ENCODE measurements at places on chromosomes 7 and 10. TPM values are rescaled to one million over a fixed set of nuclear protein-coding genes. Genes with fewer than 3 reads are reported as not detected.

GRCh38 chr7:52475001-52475582, 560.3 kb upstream of the POM121L12 start:
- no peaks in the 10 kb centered on the region for H3K4me1 ChIP-seq
- H3K27ac ChIP-seq = no peak overlapping the region
- H3K4me3 ChIP-seq = no peak overlapping the region
- no peak for DNase-seq
- no peaks in the 10 kb centered on the region for H3K36me3 ChIP-seq

PDE6C gene
- total RNA-seq = not detected

DNA sequence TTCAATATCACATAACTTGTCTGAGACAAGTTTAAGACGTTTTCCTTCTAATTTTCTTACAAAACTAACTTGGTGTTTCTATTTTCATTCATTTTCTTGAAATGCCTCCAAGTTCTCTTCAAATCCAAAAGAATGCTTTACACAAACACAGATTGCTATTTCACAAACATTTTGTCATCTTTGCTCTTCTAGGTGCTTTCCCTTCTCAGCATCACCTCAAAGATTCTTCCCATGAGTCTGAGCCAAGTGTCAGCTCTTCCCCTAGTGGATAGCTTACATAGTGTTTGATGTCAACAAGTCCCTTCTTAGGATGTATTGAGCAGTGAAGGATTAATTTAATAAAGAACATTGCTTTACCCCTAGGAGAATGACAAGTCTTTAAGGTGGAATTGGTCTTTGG, 38.1 kb upstream of the SEMA3A start:
- H3K4me1 ChIP-seq = no peaks in the 10 kb centered on the region
- no peak overlapping the region for H3K4me3 ChIP-seq
- no peak for DNase-seq
- no peaks in the 10 kb centered on the region for H3K27me3 ChIP-seq
- no peaks in the 10 kb centered on the region for H3K36me3 ChIP-seq

KCP gene
- 0.67 TPM for total RNA-seq

ZNF804B gene
- 49.1 TPM for total RNA-seq

DNA sequence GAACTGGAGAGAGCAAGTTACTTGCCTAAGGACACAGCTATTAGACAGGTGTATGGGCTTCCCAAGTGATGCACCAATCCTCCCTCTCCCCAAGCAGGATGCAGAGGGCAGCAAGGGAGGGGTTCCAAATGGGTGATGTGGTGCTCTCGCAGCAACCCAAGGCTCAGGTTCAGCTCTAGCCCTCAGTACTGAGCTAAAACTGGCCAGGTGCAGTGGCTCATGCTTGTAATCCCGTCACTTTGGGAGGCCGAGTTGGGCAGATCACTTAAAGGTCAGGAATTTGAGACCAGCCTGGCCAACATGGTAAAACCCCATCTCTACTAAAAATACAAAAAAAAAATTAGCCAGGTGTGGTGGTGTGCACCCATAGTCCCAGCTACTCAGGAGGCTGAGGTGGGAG, 40.7 kb downstream of the GPRIN2 start:
- H3K27me3 ChIP-seq = no peaks in the 10 kb centered on the region
- H3K27ac ChIP-seq = no peak overlapping the region
- DNase-seq = no peak
- no peak overlapping the region for H3K4me3 ChIP-seq
- no peaks in the 10 kb centered on the region for H3K4me1 ChIP-seq

- H3K4me3 ChIP-seq = no peak overlapping the region
- H3K27me3 ChIP-seq = no peaks in the 10 kb centered on the region
- no peak for DNase-seq
Measured at GRCh38 chr10:52755297-52756062, 17.1 kb downstream of the MBL2 start.

DNA sequence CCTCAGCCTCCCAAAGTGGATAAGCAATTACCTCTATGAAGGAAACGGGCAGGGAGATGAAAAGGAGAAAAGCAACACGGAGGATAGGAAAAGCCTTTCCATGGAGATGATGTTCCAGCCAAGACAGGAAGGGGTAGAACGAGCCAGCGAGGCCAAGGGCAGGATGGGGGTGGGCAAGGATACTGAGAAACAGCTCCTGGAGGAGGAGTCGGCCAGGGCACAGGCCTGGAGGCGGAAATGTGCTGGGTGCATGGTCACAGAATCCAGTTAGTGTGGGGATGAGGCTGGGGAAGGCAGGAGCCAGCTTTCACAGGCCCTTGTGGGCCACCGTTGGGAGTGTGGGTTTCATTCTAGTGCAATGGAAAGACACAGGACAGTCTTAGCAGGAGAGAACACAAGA, 162.6 kb downstream of the JAZF1 start:
- peaks cover 32% of the 10 kb centered on the region for H3K4me1 ChIP-seq
- no peaks in the 10 kb centered on the region for H3K27me3 ChIP-seq
- DNase-seq = no peak
- H3K27ac ChIP-seq = peak overlapping the region; percentile 16
- no peak overlapping the region for H3K4me3 ChIP-seq

TAS2R60 gene
- not detected for total RNA-seq

DNA sequence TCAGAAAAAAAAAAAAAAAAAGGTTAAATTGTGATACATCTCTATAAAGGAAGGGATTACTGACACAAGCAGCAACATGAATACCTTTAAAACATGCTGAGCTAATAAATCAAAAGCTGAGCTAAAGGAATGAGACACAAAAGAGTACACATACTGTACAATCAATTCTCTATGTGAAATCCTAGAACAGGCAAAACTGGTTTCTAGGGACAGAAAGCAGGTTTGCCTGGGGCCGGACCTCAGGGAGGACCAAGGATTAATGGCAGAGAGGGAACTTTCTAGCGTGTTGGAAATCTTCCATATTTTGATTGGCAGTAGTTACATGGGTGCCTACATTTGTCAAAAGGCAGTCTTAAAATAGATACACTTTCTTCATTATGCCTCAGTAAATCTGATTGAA, 52.5 kb downstream of the KLRG2 start:
- H3K4me3 ChIP-seq = no peak overlapping the region
- H3K4me1 ChIP-seq = peaks cover 77% of the 10 kb centered on the region
- peak overlapping the region; percentile 92 for H3K27ac ChIP-seq
- DNase-seq = peak; percentile 71
- H3K36me3 ChIP-seq = no peaks in the 10 kb centered on the region

ELN gene
- 54.8 TPM for total RNA-seq

GRCh38 chr7:47085491-47086275, 496.2 kb downstream of the TNS3 start:
- no peak for DNase-seq
- no peak overlapping the region for H3K4me3 ChIP-seq
- H3K27ac ChIP-seq = no peak overlapping the region
- H3K4me1 ChIP-seq = peaks cover 9% of the 10 kb centered on the region

DNA sequence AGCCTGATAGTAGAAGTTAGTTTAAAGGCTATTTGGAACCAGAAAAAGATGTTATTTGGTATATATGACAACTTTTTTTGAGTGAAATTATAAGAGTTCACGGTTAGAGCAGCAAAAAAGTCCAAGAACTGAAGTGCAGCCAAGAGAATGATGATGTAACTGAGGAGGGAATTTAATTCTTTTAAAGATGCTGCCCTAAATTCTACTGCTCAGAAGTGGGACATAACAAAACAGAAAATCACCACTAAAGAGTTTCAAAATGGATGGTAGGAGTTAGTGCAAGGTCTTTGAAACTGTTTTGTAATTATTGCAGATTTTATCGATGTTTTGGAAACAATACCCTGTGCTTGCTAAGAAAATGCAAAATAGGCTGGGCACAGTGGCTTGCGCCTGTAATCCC, 6.5 kb downstream of the SAMD8 start:
- H3K4me3 ChIP-seq = no peak overlapping the region
- no peak overlapping the region for H3K27ac ChIP-seq
- H3K36me3 ChIP-seq = no peaks in the 10 kb centered on the region
- DNase-seq = no peak
- H3K4me1 ChIP-seq = peaks cover 6% of the 10 kb centered on the region
